Activated CD8-positive, alpha-beta memory T cell treated with anti-CD3 and anti-CD28 coated beads, Interleukin-2, amount 50 U/mL, for 4 hours (primary cell): ENCODE measurements at places on chromosomes 2 and 18.

- DNase-seq: no peak
These were observed 2.3 kb downstream of the FEV start for GRCh38 chr2:218982586-218983262.

- no peak for DNase-seq
These were observed 24.3 kb upstream of the TNFAIP6 start for GRCh38 chr2:151333083-151333482.

DNA sequence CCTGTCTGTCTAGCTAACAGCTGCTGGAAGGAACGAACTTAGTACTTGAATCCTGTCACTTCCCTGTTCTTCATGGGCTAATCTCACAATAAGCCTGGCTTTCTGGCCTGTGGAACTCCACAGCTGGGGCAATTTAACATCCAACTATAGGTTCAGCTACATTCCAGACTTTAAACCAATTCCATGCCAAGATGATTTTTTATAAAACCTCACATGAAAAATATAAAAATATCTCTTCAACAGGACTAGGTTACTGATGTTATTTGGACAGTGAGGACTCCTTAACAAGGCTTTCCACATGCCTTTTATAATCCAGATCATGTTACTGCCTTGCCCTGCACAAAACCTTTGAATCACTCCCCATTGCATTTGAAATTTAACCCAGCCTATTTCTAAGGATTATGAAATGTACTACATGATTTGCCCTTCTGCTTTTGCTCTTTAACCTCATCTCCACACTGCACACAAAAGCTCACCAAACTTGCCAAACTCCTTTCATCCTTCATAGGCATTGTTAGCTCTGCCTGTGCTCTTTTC lies 863.2 kb upstream of the CHAC2 start:
- no peak for DNase-seq

- DNase-seq: no peak
These were observed 152.1 kb downstream of the NCK2 start for GRCh38 chr2:105896765-105897163.

- DNase-seq: no peak
These were observed 251.5 kb upstream of the THUMPD2 start for GRCh38 chr2:40030456-40030975.

DNA sequence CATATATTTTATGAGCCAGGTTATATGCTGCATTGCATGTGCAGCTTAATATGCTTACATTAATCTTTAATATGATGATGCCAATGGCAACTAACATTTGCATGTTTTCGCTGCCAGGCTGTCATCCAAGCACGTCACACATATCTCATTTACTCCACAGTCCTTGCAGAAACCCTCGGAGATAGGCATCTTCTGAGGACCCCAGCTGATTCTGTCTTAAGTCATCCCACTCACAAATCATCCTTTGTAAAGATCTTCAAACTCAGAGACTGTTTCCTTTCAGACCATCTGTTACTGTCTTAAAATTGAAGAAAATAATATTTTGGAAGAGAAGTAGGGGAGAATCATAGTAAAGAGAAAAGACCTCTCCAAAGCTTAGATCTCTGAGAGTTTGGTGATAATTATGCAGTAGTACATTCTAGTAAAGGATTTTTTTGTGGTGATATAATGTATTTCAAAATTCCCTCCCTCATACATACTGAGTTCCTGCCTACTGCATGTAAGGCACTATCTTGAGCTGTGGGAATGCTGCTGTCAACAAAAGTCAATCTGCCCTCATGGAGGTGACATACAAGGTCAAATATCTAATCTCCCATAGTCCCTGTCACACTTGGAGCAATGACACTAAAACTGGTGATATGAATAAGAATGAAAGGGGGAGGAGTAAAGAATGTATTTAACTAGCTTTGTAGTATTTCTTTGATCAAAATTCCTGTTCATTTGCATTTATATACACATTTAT lies 11.0 kb downstream of the ITGA4 start:
- no peak for DNase-seq

DNA sequence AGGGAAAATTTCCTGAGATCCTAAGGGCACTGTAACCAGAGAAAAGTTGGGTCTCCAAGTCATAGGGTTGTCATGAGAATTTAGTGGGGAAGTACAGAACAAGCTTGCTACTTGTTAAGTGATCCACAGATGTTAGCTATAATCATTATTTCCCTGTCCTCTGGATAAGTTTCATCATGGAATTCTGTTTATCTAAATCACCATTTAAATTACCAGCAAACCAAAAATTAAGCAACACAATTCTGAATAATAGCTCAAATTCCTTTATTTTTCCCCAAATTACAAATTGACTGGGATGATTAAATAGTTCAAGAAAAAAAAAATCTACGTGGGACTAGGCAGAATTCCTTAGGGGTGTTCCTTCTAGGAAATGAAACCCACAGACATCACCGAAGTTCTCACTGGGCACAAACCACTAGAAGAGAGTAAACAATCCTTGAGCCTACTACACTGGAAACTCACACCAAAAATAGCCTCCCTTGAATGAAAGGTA lies 159.5 kb downstream of the COL6A3 start:
- DNase-seq: no peak

DNA sequence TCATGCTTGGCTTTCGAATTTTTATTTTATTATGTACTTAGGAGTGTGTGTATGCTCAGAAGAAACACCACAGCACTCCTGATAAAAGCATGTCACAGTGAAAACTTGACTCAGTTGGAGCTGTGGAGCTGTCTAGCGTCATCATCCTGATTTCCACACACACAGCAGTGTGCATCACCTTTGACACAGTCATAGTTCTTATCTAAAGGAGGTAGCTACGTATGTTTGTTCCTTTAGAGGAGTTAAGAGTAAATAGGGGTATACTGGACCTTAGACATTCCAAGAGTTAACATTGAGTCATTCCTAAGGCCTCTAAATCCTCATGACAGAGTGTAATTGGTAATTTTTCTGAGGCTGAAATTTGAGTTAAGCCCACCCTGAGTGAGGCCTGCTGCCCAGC lies 96.9 kb downstream of the PHLPP1 start:
- no peak for DNase-seq

DNA sequence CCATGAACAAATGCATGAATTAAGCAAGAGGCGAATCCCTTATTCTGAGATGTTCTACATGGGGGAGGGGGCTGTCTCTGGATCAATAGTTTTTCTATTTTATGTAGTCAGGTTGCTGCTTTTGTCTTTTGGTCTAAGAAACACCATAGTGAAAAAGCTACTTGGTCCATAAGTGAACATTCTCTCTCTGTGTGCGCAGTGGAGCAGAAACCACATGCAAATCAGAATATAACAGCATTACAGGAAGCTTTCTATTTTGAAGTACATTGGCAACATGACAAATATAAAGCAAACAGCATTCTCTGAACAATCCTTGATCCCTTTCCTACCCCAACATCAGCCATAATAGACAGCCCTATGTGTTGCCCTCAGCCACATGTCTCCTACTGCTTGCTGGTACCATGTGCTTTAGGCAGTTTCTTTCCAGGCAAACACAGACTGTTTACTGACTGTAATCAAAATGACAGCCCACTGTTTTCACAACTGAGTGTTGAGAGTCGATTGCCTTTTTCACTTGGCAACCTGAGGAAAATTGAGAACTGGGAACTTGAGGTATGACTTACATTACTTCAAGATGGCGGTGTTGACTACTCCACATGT lies 10.6 kb downstream of the SCN3A start:
- no peak for DNase-seq

GRCh38 chr18:62576845-62577512 lies 54.2 kb downstream of the ZCCHC2 start:
- no peak for DNase-seq

GRCh38 chr18:39305766-39306165 lies 1740.2 kb upstream of the CELF4 start:
- no peak for DNase-seq

- DNase-seq: no peak
These were observed 32.9 kb upstream of the CCDC93 start for GRCh38 chr2:118046634-118047210.
